ENCODE measurements at places on chromosomes 5 and 9. TPM values are rescaled to one million over a fixed set of nuclear protein-coding genes. Genes with fewer than 3 reads are reported as not detected.
A peak's percentile ranks its signal among the peaks of the same experiment; 100 is the strongest.

DNA sequence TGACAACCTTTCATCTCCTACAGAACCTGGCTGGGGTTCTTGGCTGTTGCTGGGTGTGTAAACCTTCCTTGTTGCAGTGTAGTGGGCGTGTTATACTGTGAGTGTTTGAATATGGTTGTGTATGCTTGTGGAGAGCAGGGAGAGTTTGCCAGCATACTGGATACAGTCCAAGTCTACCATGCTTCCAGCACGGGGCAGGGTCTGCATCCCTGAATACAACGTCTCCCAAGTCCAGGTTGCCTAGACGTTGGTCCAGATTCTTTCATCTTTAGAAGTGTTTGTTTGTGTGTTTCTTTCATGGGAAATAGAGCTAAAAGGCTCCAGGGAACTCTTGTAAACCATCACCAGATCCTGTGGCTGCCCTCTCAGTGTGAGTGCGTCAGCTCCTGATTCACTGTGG, 46.4 kb downstream of the SYK start:
- DNase-seq, result no peak
- H3K4me3 ChIP-seq, result no peak overlapping the region
- no peaks in the 10 kb centered on the region for H3K36me3 ChIP-seq
- H3K27me3 ChIP-seq, result no peaks in the 10 kb centered on the region

ENHO gene
- 1.1 TPM for total RNA-seq

DNA sequence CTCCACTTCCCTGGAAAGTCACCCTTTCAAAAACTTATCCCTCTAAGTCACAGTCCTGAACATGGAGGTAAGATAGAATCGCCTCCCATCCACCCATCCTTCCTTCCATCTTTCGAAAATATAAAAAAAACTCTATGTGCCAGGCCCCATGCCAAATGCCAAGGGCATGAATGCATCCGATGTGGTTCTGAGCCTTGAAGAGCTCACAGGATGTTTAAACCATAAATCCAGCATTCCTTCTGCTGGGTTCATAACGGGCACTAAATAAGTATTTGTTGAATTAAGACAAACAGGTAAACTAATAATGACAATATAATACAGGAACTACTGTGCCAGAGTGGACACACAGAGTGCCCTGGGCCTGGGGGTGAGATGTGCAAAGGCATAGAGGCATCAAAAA, 147.3 kb downstream of the TTLL11 start:
- no peak for DNase-seq
- H3K27me3 ChIP-seq, result no peaks in the 10 kb centered on the region
- no peak overlapping the region for H3K4me3 ChIP-seq
- no peaks in the 10 kb centered on the region for H3K4me1 ChIP-seq
- H3K27ac ChIP-seq, result no peak overlapping the region

DNA sequence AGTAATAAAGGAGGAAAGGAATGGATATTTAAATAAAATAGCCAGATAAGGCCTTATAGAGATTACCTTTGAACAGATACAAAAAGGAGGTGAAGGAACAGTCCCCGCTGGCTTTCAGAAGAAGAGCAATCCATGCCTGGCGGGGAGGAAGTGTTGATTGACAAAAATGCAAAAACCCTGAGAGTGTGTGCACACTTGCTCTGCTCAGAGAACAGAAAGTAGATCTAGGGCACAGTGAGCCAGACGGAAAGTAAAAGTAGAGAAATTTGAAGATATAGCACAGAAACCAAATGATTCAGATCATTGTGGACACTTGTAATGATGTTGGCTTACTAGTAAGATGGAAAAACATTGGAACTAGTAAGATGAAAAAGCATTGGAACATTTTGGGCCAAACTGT, 720.6 kb downstream of the PTPRD start:
- H3K4me1 ChIP-seq, result no peaks in the 10 kb centered on the region
- no peaks in the 10 kb centered on the region for H3K27me3 ChIP-seq
- no peaks in the 10 kb centered on the region for H3K36me3 ChIP-seq
- H3K27ac ChIP-seq, result no peak overlapping the region

DNA sequence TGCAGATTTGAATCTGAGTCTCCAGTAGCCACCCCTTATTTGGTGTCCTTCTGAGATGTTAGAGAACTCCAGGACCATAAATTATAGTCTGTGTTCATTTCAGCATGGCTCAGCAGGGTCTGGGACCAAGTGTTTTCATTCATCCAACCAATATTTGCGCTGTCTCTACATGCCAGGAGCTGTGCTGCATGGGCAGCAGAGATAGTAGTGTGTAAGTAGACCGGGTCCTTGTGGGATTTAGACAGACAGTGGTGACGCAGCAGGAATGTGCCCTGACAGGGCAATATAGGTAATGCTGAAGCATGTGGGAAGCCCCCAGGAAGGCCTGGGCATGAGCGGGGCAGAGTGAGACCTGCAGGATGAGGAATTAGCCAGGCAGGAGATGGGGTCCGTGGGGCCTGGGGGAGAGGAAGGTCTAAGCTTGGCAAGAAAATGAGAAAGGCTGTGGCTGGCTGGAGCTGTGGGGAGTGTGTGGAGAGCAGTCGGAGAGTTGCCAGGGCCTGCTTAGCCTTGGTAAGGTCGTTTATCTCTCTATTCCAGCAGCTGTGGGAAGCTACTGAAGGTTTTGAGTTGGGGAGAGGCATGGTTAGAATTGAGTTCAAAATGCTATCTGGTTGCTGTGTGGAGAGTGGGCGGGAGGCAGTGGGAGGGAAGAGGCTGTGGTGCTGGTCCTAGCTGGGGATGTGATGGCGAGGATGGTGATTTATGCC, 16.8 kb downstream of the STXBP1 start:
- H3K27me3 ChIP-seq, result no peaks in the 10 kb centered on the region
- H3K4me3 ChIP-seq, result no peak overlapping the region
- no peak for DNase-seq
- H3K4me1 ChIP-seq, result no peaks in the 10 kb centered on the region
- H3K36me3 ChIP-seq, result no peaks in the 10 kb centered on the region

DNA sequence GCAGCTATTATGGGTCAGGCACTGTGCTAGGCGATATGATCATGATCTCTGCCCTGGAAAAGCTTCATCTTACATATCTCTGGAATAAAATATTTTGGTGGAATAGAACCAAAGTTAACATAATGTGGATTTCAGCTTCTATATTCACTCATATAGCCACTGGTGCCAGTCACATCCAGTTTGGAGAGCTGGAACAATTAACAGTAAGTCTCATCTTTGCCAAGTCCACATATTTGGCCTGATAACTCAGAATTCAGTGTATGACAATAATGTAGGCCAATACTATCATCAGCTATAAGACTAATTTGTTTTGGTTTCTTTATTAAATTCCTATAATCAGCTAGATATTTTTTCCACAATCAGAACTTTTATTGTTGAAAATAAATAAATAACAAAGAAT, 5.9 kb upstream of the FAM13B start:
- H3K36me3 ChIP-seq, result no peaks in the 10 kb centered on the region
- H3K4me1 ChIP-seq, result no peaks in the 10 kb centered on the region
- no peak overlapping the region for H3K27ac ChIP-seq
- no peaks in the 10 kb centered on the region for H3K27me3 ChIP-seq

GRCh38 chr5:668283-668995, 24.7 kb downstream of the TPPP start:
- DNase-seq, result no peak
- H3K27me3 ChIP-seq, result no peaks in the 10 kb centered on the region
- H3K36me3 ChIP-seq, result no peaks in the 10 kb centered on the region
- peaks cover 11% of the 10 kb centered on the region for H3K4me1 ChIP-seq
- H3K27ac ChIP-seq, result no peak overlapping the region
- no peak overlapping the region for H3K4me3 ChIP-seq

GRCh38 chr9:135478829-135479468, 633 bp upstream of the PPP1R26 start:
- peaks cover 6% of the 10 kb centered on the region for H3K36me3 ChIP-seq
- H3K4me3 ChIP-seq, result peak overlapping the region; percentile 37
- H3K27me3 ChIP-seq, result no peaks in the 10 kb centered on the region
- DNase-seq, result peak; percentile 76
- H3K4me1 ChIP-seq, result no peaks in the 10 kb centered on the region

- no peaks in the 10 kb centered on the region for H3K4me1 ChIP-seq
- no peak overlapping the region for H3K27ac ChIP-seq
- no peaks in the 10 kb centered on the region for H3K27me3 ChIP-seq
- H3K36me3 ChIP-seq, result no peaks in the 10 kb centered on the region
- DNase-seq, result no peak
Measured at GRCh38 chr5:154193283-154193682, 2.8 kb downstream of the GALNT10 start.

FGF1 gene
- total RNA-seq, result 0.08 TPM

DNA sequence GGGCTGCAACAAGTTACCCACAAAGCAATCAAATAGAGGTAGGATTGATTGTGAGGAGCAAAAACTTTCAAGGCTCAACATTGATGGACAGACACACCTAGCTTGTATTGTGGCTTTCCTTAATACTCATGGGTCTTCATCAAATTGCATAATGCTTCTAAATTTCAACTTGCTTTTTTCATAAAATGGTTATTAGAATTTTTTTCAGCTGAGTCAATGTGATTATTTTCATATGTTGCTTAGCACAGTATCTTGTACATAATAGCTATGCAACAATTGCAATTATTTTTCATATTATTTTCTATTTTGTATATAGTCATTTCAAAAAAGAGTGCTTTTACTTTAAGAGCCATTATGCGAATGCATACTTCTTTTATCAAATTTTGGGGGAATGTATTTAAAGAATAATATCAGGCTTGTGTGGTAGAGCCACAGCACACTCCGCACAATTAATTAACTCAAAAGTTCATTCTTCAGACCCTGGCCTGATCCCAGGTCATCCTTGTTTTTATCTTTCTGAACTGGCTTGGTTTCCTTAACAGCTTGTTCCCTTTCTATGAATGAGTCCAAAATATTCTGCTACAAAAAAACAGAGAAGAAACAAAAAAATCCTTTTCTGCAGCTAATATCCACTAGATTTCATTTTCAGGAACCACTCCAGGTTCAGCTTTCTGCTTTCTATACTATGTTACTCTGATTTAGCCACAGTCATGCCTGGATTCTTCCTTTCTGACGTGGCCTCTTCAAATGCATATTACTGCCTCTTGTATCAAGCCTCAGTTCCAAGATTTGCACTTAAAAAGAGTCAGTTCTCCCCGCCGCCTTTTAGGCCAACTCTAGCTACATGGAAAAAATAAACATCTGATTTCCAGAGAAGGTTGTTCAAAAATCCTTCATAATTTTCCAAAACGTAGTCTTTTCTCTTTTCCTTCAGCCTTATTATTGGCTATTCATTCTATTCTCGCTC, 45.3 kb upstream of the CDH9 start:
- DNase-seq, result no peak
- no peak overlapping the region for H3K27ac ChIP-seq
- no peaks in the 10 kb centered on the region for H3K4me1 ChIP-seq
- H3K36me3 ChIP-seq, result no peaks in the 10 kb centered on the region
- no peak overlapping the region for H3K4me3 ChIP-seq

DNA sequence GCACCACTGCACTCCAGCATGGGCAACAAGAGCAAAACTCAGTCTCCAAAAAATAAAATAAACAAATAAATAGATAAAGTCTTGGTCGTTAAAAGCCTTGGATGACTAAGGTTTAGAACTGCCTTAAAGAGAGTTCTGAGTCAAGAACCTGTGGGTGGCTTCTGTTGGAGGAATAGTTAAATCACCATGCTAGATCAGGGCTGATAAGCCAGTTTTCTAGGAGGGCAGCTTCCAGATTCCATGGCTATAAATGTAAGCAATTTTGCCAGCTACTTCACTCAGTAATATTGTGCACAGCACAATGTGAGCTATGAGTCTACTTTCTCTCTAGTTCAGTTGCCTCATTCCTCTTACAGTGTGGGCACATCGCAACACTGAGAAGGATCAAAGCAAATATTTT, 242.1 kb upstream of the NUDT12 start:
- no peak overlapping the region for H3K4me3 ChIP-seq
- no peaks in the 10 kb centered on the region for H3K36me3 ChIP-seq
- H3K27ac ChIP-seq, result no peak overlapping the region
- DNase-seq, result no peak

- no peaks in the 10 kb centered on the region for H3K36me3 ChIP-seq
- DNase-seq, result no peak
- H3K4me1 ChIP-seq, result no peaks in the 10 kb centered on the region
- no peak within 1 kb of the TSS for H3K27ac ChIP-seq
- H3K27me3 ChIP-seq, result no peaks in the 10 kb centered on the region
Measured at GRCh38 chr5:140868721-140869554, at the start of gene PCDHA11. Gene PCDHA11 (plus strand): TSS chr5:140868957. CDS start chr5:140869104, 147 bp downstream.

DNA sequence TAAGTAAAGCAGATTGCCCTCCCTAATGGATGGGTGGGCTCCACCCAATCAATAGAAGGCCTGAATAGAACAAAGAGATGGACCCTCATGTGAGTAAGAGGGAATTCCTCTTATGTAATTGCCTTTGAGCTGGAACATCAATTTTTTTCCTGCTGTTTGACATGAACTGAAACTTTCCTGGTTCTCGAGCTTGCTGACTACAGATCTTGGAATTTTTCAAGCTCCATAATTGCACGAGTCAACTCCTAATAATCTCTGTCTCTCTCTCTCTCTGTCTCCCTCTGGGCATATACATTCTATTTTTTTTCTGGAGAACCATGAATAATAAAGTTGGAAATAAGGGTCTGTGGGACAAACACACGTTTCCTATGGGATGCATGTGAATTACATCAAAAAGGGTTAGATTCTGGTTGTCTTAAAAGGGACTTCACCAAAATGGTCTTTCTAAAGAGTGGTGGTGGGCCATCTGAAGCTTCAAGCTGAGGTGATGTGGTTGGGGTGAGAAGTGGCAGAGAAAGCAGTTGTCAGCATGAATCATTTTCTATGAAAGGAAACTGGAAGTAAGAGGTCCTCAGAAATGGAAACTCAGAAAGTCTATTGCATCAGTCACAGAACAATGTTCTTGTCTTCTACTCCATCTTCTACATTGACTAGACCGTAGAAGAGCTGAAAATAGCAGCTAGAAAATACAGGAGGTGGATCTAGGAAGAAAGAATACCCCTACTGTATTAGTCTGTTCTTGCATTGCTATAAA, 47.0 kb upstream of the HOMER1 start:
- no peak overlapping the region for H3K27ac ChIP-seq
- no peaks in the 10 kb centered on the region for H3K4me1 ChIP-seq
- no peaks in the 10 kb centered on the region for H3K27me3 ChIP-seq
- H3K36me3 ChIP-seq, result no peaks in the 10 kb centered on the region

DNAJC18 gene
- total RNA-seq, result 5.4 TPM

DNA sequence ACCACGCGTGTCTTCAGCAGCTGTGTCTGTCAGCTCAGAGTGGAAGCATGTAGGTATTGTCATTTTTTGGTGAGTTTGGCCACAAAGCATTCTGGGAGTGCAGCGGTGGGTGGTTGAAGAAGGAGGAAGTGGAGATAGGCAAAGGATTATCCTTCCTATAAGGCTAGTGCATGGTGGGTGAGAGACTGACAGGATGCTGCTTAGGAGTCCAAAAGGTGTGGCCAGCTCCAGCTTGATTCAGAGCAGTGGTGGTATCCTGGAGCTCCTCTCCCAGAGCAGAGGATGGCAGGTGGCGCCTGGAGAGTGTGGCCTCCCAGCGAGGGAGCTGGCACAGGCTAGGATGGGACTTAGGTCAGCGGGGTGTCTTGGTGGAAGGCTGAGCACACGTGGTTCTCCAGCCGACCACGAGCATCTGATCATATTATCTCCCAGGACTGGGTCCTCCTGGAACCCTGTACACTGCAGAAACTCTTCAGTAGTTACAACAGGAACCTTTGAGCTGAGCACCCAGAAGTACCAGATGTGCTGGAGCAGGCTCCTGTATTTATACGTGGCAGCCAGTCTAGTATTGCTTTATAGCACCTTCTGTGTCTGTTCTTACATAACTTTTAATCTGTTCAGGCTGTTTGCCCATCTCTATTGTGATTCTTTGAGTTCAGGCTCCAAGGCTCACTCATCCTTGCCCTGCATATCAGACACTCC, 29.6 kb downstream of the MAML1 start:
- no peaks in the 10 kb centered on the region for H3K27me3 ChIP-seq
- DNase-seq, result no peak
- no peak overlapping the region for H3K27ac ChIP-seq

- H3K27ac ChIP-seq, result no peak overlapping the region
- no peak for DNase-seq
- no peaks in the 10 kb centered on the region for H3K27me3 ChIP-seq
- no peaks in the 10 kb centered on the region for H3K36me3 ChIP-seq
- no peak overlapping the region for H3K4me3 ChIP-seq
- peaks cover 22% of the 10 kb centered on the region for H3K4me1 ChIP-seq
Measured at GRCh38 chr9:37905776-37906175, 1.8 kb upstream of the SLC25A51 start.

All from pancreas (tissue), 10 donors.